ENCODE measurements at places on chromosomes 12 and 14.

DNA sequence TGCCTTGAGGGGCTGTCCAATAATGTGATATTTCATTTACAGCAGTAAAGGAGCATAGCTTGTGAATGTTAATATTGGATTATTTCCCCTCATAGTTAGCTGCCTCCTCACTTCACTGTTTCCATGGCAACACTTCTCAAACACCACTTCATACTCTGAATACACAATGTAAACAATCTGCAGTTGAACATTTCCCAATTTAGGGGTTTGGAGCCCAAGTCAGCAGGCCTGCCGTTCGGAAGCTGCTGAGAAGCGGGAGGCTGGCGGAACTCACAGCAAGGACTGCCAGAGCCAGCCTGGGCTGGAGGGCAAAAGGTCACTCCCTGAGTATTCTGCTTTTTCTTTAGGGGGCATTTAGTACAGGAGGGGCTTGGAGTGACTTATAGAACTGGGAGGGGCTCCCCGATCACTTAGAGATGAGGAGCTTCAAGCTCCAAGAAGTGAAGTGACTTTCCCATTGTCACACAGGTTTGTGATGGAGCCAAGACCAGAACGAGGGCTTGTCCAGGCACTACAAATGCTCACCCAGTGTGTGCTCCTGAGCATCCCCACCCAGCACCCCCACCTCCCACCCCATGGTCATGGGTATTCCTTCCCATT, 12.1 kb upstream of the SLC24A4 start:
- no peak for DNase-seq

- DNase-seq: no peak
Observed at GRCh38 chr12:45974171-45974719, 16.1 kb downstream of the SCAF11 start.

DNA sequence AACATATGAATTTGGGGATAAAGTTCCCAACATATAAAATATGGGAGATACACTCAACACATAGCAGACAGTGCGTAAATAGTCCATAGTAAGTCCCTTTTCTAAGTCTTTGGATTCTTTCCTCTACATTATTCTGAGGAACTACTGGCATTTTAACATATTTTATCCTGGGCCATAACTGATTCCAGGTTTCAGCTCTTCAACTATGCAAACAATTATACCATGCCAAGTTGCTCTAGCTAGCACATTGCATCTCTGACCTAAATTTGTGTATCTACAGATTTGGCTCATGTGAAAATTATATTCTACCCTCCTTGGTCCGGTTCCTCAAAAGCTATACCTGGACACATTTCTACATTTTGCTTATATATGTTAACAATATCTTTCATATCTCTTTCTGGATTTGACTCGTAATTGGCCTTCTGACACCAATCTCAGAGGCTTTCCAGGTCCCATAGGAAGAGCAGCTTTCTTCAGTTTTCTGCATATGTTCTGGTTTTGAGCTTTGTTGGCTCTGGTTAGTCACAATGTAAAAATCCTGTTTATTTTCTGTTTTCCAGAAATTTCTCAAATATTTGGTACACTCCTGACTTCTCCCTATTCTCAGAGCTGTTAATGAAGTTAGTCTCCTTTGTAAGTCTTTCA, 305.4 kb downstream of the BMP4 start:
- DNase-seq: no peak

DNA sequence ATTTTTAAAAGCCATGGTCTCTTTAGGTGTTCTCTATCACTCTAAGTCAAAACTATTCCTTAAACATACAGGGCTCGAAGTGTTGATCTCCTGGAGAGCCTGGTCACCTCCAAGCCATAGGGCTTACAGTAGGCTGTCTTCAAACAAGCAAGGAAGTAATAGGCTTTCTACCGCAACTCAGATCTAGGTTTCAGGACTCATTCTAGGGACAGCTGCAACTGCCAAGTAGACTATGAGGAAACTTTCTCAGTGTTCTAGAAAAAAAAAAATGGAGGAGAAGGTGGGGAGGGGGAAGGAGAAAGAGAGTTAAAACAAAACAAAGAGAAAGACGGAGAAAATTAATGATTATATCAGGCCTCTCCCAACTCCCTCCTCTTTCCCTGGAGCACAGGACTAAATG, 106.9 kb upstream of the ETV6 start:
- no peak for DNase-seq

GRCh38 chr12:58741226-58741625, 179.1 kb downstream of the LRIG3 start:
- DNase-seq: no peak

DNA sequence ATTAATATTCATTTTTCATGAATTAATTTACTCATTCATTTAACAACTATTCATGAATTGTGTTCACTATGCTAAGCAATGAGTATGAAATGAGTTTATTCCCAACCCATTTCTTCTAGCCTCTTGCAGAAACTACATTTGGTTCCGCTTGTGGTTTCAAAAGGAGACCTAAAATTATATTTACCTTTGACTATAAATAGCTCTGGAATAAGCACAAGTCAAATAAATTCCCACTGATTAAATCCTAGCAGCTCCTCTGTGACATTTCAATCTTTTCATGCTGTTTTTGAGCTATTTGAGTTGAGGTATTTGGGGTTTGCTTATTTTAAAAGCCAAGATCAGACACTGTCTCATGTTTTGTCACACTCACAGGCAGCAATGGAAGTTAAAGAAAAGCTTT, 46.9 kb downstream of the DUSP6 start:
- no peak for DNase-seq

DNA sequence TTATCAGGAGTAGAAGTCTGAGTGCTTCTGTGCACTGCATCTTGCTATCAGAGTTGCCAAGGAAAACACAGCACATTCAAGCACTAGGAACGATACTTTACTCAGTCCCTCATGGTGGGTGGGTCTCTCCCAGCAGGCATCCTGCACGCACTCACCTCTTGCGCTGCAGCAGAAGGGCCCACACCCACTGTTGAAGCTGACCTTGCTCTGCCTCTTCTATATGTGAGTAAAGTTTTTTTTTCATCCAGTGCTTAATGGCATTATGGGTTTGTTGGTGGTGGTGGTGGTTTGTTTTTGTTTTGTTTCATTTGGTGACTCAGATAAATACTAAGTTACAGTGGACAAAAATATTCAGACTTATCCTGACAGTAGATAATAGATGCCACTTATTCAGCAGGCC, 348.5 kb downstream of the EGLN3 start:
- DNase-seq: no peak

DNA sequence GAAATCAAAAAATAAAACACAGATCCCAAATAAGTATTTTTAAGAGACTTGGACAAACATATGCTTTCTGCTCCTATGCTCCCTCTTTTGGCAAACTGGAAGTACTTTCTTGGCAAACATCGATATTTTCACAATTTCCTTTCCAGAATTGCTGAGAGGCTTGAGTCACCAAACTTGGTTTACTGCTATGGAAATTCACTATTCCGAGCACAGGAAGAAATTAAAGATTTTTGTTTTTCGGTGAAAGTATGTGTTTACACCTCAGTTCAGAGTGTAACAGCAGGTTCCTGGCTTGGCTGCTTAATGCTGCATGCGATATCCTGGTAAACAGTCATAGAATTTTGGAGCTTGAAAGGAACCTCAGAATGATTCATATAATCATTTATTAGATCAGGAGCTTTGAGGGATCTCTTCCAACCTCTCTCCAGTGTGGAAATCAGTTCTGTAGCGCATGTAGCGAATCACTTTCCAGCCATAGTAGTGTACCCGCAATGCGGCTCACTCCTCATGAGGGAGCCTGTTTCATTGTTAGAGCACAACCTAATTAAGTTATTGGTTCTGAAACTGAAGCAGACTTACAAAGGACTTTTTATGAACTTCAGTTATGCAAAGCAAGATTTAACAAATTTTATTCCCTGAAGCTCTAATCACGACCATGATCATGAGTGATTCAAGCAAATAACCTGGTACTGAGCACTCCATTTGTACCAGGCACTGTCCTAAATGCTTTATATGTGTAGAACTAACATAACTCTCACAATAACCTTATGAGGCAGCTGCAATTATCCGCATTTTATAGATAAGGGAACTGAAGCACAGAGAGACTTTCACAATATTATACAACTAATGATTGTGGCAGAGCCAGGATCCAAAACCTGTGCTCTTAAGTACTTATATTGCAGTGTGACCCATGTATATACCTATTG, 56.4 kb upstream of the ATP2A2 start:
- DNase-seq: no peak

Data from activated CD4-positive, alpha-beta T cell treated with anti-CD3 and anti-CD28 coated beads, Interleukin-2, amount 50 U/mL, for 48 hours (primary cell).